ENCODE measurements at places on chromosomes 12 and 14.

- DNase-seq: no peak
Measured at GRCh38 chr14:104120281-104120741, 18.1 kb upstream of the KIF26A start.

GRCh38 chr12:51672334-51672733 lies 81.3 kb downstream of the SCN8A start:
- peak; percentile 31 for DNase-seq

- no peak for DNase-seq
Measured at GRCh38 chr12:26935636-26936378, 2.0 kb downstream of the INTS13 start.

GRCh38 chr14:75769047-75769685 lies 108.1 kb downstream of the TTLL5 start:
- peak; percentile 36 for DNase-seq

DNA sequence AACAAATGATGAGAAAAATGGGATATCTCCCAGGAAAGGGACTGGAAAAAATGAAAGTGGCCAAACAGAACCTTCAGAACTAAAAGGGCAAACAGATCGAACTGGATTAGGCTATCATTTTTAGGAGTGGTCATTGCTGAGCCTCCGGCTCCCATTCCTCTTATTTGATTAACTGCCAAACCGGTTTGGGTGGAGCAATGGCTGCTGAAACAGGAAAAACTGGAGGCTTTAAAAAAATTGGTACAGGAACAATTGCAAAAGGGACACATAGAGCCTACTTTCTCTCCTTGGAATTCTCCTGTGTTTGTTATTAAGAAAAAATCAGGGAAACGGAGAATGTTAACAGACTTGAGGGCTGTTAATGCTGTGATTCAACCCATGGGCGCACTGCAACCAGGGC lies 49.7 kb downstream of the TNFAIP2 start:
- no peak for DNase-seq

- DNase-seq: no peak
Measured at GRCh38 chr12:55704824-55705718, 2.6 kb downstream of the ITGA7 start.

DNA sequence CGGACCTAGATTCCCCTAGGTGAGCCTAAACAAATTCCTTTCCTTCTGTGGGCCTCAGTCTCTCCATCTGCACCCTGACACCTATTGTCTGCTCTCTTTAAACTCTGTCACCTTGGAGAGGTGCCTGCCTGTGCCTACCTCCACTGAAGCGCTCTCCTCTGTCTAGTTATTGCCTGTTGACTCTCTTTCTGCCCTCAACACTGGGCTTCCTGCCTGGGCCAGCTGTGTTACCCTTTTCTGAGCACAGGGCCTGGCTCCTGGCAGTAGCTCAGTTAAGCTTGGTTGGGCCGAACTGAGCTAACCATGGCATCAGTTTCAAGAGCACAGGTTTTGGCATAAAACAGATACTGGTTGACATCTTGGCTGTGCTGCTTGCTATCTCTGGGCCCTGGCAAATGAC lies 43.5 kb downstream of the PRMT8 start:
- DNase-seq: no peak
